M059J (cell line): ENCODE measurements at places on chromosomes 11 and 22. TPM values are rescaled to one million over a fixed set of nuclear protein-coding genes. Genes with fewer than 3 reads are reported as not detected.

Gene ASCL2
- total RNA-seq: not detected in 2 replicates

Gene ZC3H7B
- 19.2 and 36.5 TPM in 2 replicates for total RNA-seq

Gene NOL12
- total RNA-seq: 20.6 and 25.9 TPM in 2 replicates

Gene LRRC74B
- total RNA-seq: not detected in 2 replicates

Gene CYP2D6
- not detected in 2 replicates for total RNA-seq

Gene HEPHL1
- 1.0 and 1.2 TPM in 2 replicates for total RNA-seq

DNA sequence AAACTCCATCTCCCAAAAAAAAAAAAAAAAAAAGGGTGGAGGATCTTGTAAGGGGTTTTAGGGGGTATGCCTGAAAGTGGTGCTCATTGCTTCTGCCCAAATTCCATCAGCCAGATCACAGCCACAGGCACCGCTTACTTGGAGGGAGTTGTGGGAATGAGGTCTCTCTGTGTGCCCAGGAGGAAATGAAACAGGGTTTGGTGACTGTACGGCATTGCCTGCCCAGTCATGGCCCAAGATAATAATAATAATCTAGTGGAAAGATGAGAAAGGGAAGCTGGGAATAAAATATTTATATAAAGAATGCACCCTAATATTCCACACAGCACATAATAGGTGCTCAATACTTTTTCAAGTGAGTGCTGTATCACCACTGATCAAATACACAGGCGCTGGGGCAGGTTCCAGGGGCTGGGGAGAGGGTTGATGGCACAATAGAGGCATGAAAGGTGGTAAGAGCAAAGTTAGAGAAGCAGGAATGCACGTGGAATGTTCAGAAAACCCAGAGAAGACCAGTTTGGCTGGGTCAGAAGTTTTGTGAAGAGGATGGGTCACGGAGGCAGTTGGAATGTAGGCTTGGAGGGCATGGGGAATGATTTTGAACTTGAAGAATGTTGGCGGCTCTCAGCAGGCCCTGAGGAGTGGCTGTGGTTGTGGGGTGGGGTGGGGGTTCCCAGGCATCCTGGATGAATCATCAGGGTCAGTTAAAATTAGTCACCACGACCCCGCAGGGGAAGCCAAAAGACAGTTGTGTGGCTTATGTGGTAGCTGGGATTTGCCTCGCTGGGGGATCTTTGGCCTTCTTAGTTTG, 12.5 kb upstream of the MB start:
- peak; percentile 98 for DNase-seq

DNA sequence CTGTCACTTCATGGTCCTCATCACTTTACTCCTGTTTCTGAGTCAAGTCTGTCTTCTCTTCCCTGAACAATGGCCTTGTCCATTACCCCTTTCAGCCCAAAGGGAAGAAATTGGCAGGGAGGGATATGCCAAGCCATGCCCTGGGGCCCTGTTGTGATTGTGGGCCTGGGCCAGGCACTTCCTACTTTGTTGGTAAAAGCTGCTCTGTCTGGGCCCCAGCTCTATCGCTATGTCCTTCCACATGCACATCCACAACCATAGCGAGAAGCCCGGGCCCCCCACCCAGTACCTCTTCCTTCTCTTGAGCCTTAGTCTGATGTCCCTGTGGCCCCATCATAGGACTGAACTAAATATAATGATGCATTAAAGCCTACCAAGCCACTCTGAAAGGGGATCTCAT, 126.7 kb upstream of the RCN1 start:
- no peak for DNase-seq

DNA sequence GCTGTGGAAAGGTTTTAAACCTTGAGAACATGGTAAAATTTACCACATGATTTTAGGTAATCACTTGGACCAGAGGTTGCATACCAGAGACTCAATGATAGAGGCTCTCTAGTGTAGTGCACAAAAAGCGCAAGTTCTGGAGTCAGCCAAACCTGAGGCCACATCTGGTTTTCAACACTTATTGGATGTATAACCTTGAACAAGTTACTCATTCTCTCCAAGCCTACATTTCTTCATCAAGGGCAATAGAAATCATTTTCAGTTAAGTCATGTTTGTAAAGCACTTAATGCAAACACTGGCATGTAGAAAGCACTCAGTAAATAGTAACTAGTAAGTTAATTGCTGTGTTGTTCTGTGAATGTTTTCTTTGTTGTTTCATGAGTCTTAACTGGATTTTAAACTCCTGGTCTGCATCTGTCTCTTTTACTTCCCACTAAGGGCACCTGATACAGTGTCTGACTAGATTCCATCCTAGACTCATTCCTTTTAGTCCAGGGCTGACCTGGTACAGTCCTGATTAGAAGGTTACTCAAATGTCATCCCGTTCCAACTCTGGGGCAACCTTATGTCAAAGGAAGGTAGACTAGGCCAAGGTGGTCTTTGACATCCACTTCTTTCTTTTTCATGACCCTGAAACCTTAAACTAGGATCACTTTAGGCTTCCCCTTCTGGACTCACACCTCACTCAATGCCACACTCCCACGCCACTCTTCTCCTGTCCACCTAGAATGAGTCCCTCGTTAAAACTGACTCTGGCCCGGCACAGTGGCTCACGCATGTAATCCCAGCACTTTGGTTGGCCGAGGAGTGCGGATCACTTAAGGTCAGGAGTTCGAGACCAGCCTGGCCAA, 34.5 kb upstream of the EED start:
- DNase-seq: no peak

DNA sequence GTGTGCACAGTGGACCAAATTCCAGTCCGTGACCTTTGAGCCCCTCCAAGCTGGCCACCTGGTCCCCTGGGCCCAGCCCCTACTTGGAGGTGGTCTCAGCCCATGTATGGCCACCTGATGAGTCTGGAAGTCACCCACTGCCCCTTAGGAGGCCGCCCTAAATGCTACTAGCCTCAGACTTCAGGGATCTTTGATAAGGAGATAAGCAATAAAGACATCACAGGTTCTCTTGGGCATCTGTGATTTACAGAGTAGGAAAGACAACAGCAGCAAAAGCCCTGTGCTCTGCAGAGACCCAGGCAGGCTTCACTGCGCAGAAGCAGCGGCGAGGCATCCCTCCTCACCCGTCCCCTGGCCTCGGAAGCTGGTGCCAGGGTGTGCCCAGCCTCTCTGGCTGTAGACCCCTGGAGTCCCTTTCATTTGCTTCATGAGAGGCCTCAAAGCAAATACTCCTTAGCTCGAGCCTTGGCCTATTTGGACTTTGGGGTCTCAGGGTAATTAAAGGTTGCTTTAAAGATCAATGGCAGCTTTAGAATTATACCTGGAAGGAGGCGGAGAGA, 360.1 kb downstream of the TBC1D22A start:
- no peak for DNase-seq

DNA sequence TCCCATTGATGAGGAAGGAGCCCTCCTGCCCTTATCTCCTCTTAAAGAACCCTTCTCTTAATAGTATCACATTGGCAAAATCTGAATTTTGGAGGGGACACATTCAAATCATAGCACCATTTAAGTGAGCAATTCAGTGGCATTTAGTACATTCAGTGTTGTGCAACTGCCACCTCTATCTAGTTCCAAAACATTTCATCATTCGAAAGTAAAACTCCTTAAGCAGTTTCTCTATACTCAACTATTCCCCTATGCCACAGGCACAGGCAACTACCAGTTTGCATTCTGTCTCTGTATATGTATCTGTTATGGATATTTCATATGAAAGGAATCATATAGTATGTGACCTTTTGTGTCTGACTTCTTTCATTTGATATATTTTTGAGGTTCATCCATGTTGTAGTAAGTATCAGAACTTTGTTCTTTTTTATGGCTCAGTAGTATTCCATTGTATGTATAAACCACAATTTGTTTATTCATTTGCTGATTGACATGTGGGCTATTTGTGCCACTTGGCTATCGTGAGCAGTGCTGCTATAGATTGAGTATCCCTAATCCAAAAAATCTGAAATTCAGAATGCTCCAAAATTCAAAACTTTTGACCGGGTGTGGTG, 22.9 kb downstream of the FAR1 start:
- no peak for DNase-seq

- DNase-seq: peak; percentile 95
These were observed 26.3 kb upstream of the GNB1L start for GRCh38 chr22:19880786-19881569.

DNA sequence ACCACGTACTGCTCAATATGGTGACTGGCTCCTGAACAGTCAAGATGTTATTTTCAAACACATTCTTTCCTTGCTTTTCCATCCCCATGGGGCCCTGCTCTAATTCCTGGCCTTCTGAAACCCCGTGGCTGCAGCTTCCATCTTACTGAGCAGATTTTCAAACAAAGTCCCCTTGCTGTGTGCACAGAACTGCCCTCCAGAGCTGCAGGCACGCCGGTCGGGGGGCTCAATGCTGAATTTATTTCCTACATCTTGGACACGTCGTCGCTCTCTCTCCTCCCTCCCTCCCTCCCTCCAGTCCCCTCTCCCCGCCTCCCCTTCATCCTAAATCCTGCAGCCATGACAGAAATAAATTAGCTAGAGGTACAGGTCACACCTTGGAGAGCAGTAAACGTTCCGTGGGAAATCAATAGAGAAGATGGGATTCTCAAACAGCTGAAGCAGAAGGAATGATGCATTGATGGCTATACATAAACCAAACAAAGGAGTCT, 243.1 kb upstream of the BLID start:
- DNase-seq: no peak

DNA sequence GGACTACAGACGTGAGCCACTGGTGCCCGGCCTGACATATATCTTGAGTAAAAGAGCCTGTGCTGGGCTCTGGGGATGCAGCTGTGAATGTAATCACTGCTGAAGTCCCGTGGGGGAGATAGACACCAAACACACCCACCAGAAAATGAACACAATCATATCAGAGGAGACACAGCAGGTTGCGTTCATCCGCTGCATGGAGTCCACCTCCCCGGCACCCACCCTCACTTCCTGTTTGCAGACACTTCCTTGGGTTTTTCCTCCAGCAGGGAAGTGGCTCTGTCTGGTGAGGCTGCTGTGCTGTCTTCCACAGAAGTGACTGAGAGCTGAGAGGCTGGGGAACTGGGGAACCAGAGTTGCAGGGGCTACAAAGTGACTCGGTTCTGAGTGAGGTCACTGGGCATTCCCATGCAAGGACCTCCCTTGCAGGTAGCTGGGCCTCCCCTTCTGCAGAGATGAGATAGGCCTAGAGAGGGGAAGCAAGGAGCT, 7.2 kb downstream of the MICALL1 start:
- no peak for DNase-seq

DNA sequence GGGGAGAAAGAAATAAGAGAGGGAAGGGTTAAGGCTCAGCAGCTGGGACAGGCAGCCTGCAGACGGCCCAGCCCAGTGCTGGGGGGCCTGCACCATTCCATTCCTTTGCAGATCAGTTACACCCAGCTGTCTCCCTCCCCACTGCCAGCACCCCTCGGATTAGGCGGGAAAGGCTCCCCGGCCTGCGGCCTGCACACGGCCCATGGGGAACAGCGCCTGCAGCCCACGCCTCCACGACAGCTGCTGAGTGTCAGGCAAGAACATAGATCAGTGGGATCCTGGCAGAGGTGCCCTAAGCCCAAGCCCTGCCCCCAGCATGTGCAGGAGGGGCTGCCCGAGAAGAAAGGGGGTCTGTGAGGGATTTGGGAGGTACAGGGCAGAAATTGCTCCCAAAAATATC, 65.8 kb upstream of the MYOD1 start:
- no peak for DNase-seq

- no peak for DNase-seq
These were observed 128.0 kb upstream of the ANO1 start for GRCh38 chr11:69950120-69950519.
